NCI-H748 treated with DMSO at 0.1 percent for 48 hours (cell line): ENCODE measurements at places on chromosomes 13 and 19.

DNA sequence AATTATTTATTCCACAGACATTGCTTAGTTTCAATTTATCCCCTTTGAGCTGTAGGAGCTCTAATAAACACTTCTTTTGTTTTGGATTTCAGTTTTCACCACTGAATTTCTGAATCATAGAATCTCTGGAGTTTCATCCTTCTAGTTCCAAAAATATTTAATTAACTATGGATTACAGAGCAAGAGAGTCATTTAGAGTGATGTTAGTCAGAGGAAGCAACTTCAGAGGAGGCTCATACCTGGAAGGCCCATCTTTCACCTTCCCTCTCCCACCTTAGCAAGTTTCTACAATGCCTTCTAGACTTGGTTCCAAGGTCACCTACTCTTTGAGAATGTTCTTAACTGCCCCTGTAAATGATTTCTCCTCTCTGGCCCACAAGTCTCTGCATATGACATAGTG, 353.2 kb downstream of the SPRY2 start:
- no peak for DNase-seq

DNA sequence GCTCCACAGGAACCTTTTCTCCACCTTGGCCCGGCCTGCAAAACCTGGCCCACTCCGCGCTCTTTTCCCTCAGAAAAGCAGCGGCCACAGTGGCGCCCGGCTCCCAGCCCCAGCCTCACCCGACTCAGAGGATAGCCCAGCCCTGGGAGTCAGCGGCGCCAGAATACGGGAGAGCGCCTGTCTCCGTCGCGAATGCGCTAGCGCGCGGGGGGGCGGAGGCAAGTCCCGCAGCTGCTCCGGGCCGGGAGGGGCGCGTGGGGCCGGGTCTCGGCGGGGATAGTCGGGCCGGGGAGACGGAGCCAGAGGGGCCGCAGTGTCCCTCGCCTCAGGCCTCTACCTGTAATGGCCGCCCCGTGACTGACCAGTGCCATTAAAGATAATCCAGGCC, at the start of gene ZFP30:
TSS of gene ZFP30 (minus strand) at position 165 of the 388 bp plus-strand sequence. CDS start 7,643 bp downstream, outside the sequence.
- DNase-seq: peak; percentile 83

- DNase-seq: no peak
Measured at GRCh38 chr19:53057904-53058580, 13.5 kb downstream of the ERVV-2 start.

GRCh38 chr13:22118158-22118557, 447.3 kb downstream of the FGF9 start:
- DNase-seq: no peak

- DNase-seq: no peak
Measured at GRCh38 chr13:60957816-60958215, 457.8 kb downstream of the PCDH20 start.

DNA sequence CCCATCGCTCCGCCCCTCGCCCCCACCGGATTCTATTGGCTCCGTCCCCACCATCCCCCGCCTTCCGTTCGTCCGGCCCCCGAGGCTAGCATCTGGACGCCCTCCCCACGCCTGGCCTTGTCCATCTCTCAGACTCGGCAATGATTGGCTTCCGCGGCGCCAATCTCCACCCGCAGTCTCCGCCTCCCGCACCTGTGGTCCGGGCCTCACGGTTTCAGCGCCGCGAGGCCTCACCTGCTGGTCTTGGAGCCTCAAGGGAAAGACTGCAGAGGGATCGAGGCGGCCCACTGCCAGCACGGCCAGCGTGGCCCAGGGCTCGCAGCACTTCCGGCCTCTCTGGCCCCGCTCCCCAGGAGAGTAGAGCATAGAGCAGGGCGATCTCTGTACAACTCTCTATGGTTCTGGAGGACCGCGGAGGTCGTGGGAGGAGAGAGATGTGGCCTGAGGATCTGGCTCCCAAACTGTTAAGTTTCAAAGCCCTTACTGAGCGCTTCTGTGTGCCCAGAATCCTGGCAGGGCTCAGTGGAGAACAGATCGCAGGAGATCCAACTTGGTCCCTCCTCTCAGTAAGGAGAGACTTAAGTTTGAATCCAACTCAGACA, at the start of gene ERCC1:
TSS of gene ERCC1 (minus strand) at position 329 of the 602 bp plus-strand sequence. CDS start 543 bp downstream, outside the sequence.
- DNase-seq: peak; percentile 99

DNA sequence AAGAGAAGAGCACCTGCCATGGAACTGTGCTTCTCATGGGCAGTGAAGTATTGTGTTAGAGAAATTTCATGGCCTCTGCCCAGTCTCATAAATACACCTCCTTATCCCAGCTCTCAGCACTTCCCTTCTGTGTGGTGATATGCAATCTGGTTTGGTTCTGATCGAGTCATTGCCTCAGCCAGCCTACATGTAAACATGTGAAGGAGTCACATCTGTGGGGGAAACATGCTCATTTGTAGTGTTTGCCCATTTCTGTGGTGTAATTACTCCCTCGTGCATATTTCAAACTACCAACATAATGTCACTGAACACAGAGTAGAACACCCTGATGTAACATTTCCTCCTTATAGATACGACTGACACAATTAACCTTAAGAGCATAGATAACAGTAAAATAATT, 183.0 kb downstream of the DCT start:
- no peak for DNase-seq

DNA sequence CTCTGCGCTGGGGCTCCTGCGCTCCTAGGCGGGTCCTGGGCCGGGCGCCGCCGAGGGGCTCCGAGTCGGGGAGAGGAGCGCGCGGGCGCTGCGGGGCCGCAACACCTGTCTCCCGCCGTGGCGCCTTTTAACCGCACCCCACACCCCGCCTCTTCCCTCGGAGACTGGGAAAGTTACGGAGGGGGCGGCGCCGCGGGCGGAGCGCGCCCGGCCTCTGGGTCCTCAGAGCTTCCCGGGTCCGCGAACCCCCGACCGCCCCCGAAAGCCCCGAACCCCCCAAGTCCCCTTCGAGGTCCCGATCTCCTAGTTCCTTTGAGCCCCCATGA, at the start of gene GJB2:
TSS of gene GJB2 (minus strand) at position 103 of the 326 bp plus-strand sequence. CDS start 3,357 bp downstream, outside the sequence.
- DNase-seq: no peak

DNA sequence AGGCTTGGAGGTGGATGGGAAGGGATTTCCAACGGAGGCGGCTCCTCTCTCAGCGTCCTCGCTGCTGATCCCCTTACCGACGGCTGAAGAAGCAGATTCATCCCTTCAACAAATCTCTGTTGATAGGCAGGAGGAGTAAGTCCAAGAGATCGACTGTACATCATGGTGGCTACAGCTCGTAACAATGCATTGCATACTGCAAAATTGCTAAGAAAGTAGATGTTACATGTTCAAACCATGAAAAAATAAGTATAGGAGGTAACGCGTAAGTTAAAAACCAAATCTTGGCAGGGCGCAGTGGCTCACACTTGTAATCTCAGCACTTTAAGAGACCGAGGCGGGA, 468 bp upstream of the SLC39A3 start:
- no peak for DNase-seq

GRCh38 chr19:50518091-50519005, 4.6 kb upstream of the ASPDH start:
- no peak for DNase-seq

GRCh38 chr13:51235186-51235585, 13.0 kb downstream of the FAM124A start:
- DNase-seq: no peak

DNA sequence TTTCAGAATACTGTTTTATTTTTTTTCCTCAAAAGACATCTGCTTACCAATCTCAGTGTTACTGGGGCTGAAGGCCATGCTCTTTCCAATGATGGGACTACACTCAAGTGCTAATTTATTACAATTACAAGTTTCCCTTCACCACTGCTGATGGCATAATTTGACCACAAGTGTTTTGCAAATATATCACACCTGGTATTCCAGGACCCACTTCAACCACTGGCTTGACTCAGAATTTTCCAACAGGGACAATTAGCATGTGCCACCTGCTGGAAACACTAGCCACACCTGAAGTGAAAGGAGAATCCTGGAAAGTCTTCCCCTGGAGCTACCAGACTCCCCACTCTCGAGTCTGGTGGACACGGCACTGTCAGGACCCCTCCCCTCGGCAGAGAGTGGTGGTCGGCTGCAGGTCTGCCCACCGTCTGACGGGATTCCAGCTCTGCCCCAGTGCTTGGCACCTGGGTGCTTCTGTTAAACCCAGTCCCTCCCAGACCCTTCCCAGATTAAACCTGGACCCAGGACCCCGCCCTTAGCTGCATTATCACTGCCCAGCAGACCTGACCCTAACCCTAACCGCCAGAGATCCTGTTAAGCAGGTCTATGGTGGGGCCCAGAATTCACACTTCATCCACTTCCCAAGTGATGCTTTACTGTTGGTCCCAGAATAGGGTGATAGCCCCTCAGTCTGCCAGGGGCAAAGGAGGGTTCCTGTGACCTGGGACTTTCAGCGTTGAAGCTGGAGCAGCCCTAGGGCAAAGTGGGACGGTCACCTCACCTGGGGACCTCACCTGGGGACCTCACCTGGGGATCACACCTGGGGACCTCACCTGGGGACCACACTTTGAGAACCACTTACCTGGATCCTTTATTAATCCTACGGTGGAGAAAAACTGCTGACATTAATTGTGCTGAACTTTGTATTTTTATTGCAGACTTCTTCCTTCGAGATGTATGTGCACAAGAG, 17.6 kb upstream of the RASA3 start:
- peak; percentile 95 for DNase-seq

DNA sequence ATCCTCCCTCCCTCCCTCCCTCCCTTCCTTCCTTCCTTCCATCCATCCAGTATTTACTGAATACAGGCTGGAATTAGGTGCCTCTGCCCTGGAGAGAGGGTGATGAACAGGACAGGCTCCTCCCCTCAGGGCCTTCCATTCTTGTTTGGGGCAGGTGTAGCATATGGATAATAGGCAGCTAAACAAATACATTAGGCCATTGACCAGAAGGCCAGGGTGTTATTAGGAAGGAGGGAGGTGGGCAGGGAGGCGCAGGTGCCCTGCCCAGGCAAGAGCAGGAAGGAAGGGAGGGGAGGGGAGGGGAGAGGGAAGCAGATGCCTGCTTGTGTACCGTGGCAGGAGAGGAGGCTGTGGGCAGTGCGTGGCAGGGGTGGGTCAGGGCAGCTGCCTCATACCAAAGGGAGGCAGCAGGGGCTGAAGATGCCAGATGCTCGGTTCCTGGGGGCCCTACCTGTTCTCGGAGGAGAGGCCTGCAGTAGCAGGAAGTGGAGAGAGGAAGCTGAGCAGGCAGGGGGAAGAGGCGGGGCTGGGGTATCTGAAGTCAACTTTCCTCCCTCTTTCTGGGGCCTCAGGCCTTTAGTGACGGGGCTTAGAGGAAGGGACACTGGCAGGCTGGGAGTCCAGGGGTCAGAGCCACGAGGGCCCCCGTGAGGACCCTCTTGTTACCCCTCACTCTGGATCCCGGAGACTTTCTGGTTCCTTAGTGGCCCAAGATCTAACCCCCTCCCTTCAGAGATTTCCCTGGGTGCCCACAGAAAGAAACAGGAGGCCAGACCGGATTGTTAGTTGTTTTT, at the start of gene RINL:
TSS of gene RINL (minus strand) at position 495 of the 794 bp plus-strand sequence. CDS start 1,533 bp downstream, outside the sequence.
- peak; percentile 99 for DNase-seq

GRCh38 chr19:17104679-17105078, 29.1 kb downstream of the MYO9B start:
- no peak for DNase-seq

DNA sequence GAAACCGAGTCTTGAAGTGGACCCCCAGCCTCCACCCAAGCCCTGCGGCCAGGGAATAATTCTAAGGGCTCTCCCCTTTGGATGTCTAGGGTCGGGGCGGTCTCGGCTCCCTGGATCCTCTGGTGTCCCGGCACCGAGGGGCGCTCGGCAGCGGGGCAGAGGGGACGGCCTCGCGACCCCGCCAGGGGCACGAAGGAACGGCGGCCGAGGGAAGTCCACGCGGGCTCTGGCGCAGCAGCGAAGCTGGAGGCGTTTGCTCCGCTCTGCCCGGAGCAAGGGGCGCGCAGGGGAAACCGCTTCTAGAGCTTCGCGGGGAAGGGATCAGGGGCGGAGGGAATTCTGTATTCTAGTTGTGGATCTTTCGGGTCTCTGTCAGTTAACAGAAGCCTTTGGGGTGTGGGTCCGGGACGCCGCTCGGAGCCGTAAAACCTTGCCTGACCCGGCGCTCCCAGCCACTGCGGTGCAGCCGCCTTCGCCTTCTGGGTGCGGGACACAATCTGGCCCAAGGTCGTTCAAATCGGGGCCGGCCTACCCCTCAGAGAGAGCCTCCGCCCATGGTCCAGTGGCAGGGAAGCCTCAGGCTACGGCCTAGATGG, 118.2 kb downstream of the KCNRG start:
- DNase-seq: no peak

DNA sequence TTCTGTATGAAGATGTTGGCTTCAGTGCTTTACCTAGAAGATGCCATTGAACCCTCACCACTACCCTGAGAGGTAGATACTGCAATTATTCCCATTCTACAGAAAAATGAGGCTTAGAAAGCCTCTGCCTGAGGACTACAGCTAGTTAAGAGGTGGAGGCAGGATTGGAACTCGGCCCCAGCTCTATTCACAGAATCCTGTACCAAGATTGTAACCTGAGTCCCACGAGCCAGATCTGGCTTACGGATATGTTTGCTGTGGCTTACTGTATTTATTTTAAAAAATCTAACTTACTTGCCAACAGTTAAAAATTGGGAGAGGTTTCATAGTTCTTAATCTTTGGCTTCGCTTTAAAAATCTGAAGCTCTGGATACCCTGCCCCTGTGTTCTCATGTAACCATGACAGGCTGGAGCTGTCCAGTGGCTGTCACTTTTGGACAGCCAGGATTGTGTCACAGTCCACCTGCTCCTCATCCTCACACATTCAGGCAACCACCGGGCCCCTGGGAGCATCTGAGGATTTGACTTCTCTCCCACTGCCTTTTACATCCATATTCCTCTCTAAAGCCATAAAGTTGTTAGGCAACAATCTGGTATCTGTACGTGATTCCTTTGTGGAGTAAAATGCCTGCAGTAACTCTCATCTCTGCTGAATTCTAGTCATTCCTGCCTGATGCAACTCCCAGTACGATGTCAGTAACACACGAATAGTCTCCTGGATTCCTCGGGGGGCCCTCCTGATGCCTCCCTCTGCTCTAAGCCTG, 160.8 kb upstream of the SERP2 start:
- no peak for DNase-seq

GRCh38 chr13:60933638-60934037, 482.0 kb downstream of the PCDH20 start:
- no peak for DNase-seq

DNA sequence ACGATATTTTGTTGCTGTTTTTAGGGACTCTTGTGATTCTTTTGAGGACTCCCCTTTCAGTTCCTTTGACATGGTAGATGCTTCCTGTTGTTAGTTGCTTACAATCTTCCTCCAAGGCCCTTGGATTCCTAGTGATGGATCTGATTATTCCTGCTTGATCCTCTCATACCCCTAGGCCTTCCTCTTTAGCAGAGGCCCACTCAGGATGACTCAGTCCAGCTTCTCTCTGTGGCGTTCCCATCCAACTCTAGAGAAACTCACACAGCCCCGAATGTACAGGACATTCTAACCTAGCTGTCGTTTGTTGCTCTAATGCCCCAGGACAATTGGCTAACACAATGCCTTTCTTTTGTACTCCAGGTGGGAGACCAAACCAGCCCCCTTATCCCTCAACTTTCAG, 191.4 kb downstream of the POSTN start:
- no peak for DNase-seq

DNA sequence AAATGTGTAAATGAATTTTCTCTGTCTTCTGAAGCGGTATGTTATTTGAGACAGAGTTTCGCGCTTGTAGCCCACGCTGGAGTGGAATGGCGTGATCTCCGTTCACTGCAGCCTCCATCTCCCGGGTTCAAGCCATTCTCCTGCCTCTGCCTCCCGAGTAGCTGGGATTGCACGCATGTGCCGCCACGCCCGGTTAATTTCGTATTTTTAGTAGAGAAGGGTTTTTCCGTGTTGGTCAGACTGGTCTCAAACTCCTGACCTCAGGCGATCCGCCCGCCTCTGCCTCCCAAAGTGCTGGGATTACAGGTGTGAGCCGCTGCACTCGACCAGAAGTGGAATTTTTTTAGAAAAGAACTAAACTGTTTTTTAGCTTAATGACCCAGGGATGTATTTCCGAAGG, 3.4 kb upstream of the ZNF808 start:
- no peak for DNase-seq

- no peak for DNase-seq
Measured at GRCh38 chr19:10285393-10285792, 1.4 kb upstream of the ICAM4 start.
